ENCODE measurements at places on chromosomes 4 and X. TPM values are rescaled to one million over a fixed set of nuclear protein-coding genes. Genes with fewer than 3 reads are reported as not detected.

DNA sequence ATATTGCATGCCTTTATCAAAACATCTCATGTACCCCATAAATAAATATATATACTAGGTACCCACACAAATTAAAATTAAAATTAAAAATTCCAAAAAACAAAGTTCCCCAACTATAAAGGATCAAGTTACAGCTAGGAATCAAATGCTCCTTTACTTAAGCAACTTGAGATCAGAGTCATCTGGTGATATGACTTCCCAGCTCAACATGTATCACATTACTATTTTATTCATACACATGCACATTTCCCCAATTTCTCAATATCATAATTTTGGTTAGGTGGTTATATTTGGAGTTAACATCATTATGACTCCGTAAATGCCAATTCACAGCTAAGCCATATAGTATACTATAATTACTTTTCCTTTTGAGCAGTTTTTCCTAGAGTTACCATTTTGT, 60.9 kb downstream of the CLOCK start:
- H3K4me3 ChIP-seq: no peak overlapping the region
- no peaks in the 10 kb centered on the region for H3K36me3 ChIP-seq
- H3K27ac ChIP-seq: no peak overlapping the region

GRCh38 chrX:38804682-38805431, 3.6 kb downstream of the MID1IP1 start:
- peak overlapping the region; percentile 62 for H3K4me3 ChIP-seq
- H3K4me1 ChIP-seq: peaks cover 3% of the 10 kb centered on the region
- peak overlapping the region; percentile 68 for H3K27ac ChIP-seq
- no peaks in the 10 kb centered on the region for H3K36me3 ChIP-seq
- no peaks in the 10 kb centered on the region for H3K27me3 ChIP-seq

DNA sequence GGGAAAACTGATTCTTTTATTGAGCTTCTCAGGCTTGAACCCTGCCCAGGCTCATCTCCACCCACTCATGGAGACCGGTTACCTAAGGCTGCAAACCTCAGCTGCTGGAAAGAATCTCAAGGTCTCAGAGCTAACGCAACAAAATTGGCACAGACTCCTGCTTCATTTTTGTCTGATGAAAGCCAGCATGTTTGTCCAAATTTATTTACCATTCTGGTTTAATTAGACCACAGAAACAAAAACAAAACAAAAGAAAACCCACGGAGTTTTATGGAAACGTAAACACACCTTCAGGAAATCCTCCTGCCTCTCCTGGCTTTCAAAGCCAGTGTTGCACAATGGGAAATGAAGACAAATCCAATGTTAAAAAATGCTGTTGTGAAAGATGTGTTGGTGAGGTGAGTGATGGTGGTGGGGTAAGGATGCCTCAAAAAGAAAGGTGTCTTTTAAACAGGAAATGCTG, 56.4 kb upstream of the PDLIM3 start:
- peaks cover 2% of the 10 kb centered on the region for H3K4me1 ChIP-seq
- no peak overlapping the region for H3K4me3 ChIP-seq
- no peak overlapping the region for H3K27ac ChIP-seq

- no peak overlapping the region for H3K4me3 ChIP-seq
- H3K4me1 ChIP-seq: peaks cover 2% of the 10 kb centered on the region
- no peaks in the 10 kb centered on the region for H3K36me3 ChIP-seq
- no peaks in the 10 kb centered on the region for H3K27me3 ChIP-seq
- no peak for DNase-seq
Measured at GRCh38 chr4:168619266-168619631, 122.4 kb downstream of the PALLD start.

DNA sequence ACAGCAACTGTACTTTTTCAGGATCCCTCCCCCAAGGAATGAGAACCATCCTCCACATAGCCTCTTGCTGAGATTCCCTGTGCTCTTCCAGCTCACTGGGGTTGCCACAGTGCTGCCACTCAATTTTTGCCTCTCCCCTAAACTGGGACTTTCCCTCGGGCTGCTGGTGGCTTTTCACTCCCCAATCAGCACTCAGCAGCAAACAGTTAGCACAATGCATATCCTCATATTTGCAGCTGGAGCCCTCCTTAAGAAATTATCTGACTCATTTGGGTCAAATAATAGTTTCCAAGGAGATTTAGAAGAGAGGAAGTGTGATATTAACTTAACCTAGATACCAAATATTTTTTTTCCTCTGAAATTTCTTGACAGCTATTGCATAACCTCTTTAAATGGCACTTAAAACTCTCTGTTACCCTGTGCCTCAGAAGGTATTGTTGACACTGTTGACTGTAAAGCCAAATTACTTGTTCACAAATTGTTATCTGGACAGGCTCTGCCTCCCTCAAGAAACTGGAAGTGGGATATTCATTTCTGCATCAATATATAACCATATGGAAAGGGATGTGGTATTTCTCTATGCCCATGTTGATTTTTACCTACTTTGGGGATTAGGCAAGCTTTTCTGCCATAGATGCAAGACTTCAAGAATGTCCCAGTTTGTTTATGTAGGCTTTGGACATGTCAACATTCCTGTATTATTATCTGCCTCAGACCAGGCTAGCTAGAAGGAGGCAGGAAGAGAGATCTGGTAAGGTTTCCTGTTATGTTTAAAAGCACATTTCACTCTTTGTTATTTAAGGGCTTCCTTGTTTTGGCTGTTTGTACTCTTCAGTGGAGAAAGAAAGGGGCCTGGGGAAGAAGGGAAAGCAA, 58.0 kb downstream of the SEPTIN11 start:
- H3K27me3 ChIP-seq: no peaks in the 10 kb centered on the region
- DNase-seq: peak; percentile 75
- no peak overlapping the region for H3K4me3 ChIP-seq
- peaks cover 49% of the 10 kb centered on the region for H3K4me1 ChIP-seq

DNA sequence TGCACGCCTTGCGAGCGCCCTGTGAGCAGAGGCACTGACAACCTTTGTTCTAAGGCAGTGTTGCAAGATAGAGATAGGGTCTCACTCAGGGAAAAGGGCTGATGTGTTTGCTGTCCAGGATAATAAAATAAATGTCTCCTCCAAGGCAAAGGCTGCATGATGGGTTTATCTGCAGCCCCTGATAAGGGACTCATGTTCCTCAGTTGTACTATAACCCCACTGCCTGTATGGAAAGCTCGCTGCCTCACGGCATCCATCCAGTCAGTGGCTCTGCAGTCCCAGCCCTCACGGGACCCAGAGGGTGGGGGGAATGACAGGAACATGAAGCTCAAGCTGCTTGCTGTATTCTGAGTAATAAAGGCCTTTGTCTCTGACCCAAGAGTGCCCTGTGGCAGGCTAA, 22.6 kb downstream of the BCLAF3 start:
- no peak overlapping the region for H3K4me3 ChIP-seq
- no peak for DNase-seq

DNA sequence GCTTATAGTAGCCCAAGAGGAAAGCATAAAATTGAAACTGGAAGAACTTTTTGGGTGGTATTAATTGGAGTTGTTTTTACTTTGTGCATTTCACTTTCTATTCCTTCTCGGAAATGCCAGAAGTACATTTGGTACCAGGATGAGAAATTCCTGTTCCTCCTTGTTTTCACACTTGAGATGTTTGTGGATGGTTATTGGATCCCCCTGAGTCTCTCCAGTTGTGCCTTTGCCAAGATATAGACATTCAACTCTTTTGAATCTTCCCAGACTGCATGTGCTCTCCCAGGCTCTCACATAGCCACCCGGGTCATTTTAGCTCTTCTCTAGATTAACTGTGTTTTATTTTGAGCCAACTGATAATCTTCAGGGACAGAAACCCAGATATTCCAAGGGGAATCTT, 120.5 kb downstream of the AFF1 start:
- no peak overlapping the region for H3K27ac ChIP-seq
- peaks cover 2% of the 10 kb centered on the region for H3K4me1 ChIP-seq
- no peaks in the 10 kb centered on the region for H3K27me3 ChIP-seq
- DNase-seq: no peak
- no peak overlapping the region for H3K4me3 ChIP-seq
- H3K36me3 ChIP-seq: no peaks in the 10 kb centered on the region

GPRIN3 gene
- total RNA-seq: under 0.01 TPM

SLC4A4 gene
- total RNA-seq: 9.8 TPM

All from fibroblast of lung (primary cell).